Activated T-cell treated with anti-CD3 and anti-CD28 coated beads, Interleukin-2, amount 50 U/mL, for 4 hours (primary cell): ENCODE measurements at places on chromosomes 6 and 20.

- DNase-seq: peak; percentile 32
These were observed 1.1 kb upstream of the RPS12 start for GRCh38 chr6:132813173-132813856.

- DNase-seq: no peak
These were observed 56.6 kb upstream of the BLCAP start for GRCh38 chr20:37584238-37584807.

DNA sequence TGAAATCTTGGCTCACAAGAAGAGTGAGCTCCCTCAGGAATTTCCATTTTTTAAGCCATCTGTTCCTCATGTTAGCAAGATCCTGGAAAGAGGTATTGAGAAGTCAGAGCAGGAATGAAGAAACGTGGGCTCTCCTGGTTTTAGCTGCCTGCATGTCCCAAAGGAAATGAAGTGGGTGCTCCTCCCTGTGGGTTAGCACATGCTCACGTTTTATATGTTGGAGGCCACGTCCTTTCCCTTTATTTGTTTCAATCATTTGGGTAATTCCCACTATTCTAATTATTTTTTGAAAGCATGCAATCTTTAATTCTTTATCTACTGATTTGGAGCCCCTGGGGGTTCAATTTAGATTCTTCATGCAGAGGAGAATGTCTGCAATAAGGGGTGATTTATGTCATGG lies 4.3 kb upstream of the MAP3K4 start:
- no peak for DNase-seq

DNA sequence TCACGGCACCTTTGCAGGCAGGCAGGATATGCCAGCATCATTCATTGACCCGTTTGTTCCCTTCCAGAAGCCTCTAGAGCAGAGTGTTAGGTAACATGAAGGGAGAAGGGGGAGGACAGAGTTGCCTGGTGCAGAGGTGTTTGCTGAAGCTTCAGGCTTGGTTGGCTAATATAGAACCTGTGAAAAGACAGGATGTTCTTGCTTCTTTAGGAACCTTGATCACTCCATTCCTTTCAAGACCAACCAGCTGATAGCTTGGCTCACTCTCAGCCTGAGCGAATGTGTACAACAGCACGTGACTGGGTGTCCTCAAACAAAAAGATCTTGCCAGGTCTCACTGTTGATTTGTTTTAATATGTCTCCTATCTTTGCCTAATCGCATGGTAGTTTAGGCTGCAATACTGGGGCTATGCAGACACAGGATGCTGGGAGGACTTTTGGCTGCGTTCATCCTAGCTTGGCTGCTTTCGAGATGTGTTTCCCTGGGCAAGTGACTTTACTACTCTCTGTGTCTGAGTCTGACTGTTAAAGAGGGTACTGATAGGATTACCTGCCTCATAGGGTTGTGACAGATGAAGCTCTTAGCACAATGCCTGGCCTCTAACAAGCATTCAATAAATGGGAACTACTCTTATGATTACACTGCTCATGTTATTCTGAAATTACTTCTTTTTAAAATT lies 16.0 kb downstream of the SHLD1 start:
- no peak for DNase-seq

GRCh38 chr6:118350881-118351430 lies 197.1 kb upstream of the PLN start:
- DNase-seq: no peak

GRCh38 chr6:170583756-170584180 lies 669 bp downstream of the PDCD2 start:
- DNase-seq: no peak

DNA sequence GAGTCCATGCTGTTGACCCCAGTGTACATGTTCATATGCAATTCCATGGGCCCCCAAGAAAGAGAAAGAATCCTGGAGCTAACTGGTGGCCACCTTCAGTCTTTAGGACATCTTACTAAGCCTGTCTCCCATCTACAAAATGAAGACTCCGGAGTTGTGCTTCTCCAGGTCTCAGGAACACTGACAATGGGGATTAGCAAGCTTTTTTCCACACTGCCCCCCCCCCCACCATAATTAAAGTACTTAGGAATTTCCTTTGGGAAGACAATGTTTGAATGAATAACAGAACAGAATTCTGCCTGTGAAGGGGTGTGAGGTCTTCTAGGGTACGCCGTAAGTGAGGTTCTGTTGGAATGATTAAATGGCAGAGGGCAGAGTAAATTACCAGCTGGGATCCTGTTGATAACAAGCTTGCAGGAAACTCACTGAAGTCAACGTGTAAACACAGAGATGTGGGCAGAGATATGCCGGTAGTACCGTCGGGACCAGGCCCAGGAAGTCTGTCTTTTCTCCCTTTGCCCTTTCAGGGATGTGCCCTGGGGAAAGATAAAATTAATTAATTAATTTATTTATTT lies 63.1 kb downstream of the ANKRD6 start:
- DNase-seq: no peak

GRCh38 chr6:122995921-122996793 lies at the start of gene CLVS2:
TSS of gene CLVS2 (plus strand) at chr6:122996235. CDS start at chr6:122997778, 1,543 bp downstream.
- DNase-seq: no peak
